ENCODE measurements at places on chromosomes 3 and 15.

DNA sequence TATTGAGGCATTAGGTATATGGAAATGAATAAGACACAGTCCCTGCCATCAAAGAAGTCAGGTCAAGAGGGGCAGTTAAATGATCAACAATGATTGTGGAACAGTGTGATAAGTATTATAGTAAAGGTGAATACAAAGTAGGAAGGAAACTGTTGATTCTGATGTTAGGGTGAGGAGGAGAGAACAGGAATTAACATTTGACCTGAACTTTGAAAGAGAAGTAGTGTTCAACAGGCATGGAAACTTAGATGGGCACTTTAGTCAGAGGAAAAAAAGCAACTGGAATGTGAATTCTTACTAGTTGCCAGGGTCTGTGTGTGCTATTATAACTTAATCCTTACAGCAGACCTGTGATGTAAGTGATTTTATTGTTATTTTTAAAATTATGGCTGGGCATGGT, 17.6 kb downstream of the HACD3 start:
- DNase-seq: no peak

- no peak for DNase-seq
Observed at GRCh38 chr3:163953526-163953925, 1124.8 kb downstream of the SI start.

- DNase-seq: no peak
Observed at GRCh38 chr3:27646896-27647295, 75.2 kb downstream of the EOMES start.

DNA sequence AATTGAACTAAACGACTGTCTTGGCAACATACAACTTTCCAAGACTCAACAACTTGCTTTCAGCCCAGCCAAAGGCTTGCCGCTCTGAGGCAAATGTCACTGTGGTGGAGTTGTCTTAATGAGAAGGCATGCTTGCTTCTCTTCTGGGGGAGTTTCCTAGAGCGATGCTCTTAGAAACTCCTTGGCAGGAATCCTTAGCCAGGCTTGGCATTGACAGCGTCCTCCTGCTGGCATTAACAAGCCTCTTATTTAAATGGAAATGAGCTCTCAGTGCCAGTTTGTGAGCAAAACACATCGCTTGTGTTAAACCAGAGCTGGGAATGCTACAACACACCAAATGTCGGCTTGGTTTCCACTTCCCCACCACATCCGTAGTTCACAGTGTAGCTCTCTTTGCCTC, 265.5 kb upstream of the TPRG1 start:
- no peak for DNase-seq

DNA sequence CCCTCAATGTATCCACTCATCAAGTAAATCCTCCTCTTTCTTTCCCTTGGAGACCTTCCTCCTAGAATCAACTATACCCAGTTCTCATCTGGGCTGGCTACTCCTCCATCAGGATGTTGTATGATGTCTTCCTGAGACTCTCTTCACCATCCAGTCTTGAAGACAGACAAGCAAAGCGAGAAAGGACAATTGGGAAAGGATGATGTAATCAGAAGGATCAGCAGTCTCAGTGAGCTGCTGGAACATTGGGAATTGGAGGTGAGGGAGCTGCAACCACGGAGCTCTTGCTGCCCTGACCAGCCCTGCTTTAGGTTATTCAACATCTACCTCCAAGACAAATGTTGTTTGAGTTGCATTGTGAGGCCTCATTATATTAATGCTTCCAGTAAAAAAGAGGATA, 48.0 kb upstream of the UBP1 start:
- DNase-seq: no peak

GRCh38 chr3:52682016-52682415, 3.7 kb downstream of the PBRM1 start:
- no peak for DNase-seq

- no peak for DNase-seq
Observed at GRCh38 chr15:86935841-86936240, 856.2 kb downstream of the AGBL1 start.

GRCh38 chr3:105649480-105649879, 219.3 kb downstream of the CBLB start:
- no peak for DNase-seq

DNA sequence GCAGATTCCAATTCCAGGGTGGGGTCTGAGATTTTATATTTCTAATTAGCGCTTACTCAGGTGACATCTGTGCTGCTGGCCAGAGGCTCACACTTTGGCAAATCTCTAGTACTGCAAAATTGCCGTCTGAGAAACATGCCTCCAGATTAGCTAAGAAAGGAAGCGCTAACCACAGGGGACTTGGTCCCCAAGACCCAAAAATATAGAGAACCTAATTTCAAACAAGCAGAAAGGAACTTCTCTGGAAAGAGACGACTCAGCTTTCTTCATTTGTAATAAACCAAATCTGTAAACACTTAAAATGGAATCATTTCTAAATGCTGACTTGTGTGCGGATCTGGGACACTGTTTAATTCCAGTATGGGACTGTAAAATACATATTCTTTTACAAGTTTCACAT, 55.7 kb downstream of the B3GNT5 start:
- DNase-seq: no peak

GRCh38 chr15:28948036-28948435, 62.3 kb downstream of the APBA2 start:
- DNase-seq: no peak

- no peak for DNase-seq
Observed at GRCh38 chr3:74469713-74470112, 144.7 kb downstream of the CNTN3 start.

GRCh38 chr3:172107403-172107802, 68.0 kb downstream of the FNDC3B start:
- DNase-seq: peak; percentile 83

GRCh38 chr15:58797505-58797904, 26.4 kb downstream of the MINDY2 start:
- DNase-seq: no peak

GRCh38 chr3:187136936-187137335, 2.4 kb downstream of the RPL39L start:
- no peak for DNase-seq

DNA sequence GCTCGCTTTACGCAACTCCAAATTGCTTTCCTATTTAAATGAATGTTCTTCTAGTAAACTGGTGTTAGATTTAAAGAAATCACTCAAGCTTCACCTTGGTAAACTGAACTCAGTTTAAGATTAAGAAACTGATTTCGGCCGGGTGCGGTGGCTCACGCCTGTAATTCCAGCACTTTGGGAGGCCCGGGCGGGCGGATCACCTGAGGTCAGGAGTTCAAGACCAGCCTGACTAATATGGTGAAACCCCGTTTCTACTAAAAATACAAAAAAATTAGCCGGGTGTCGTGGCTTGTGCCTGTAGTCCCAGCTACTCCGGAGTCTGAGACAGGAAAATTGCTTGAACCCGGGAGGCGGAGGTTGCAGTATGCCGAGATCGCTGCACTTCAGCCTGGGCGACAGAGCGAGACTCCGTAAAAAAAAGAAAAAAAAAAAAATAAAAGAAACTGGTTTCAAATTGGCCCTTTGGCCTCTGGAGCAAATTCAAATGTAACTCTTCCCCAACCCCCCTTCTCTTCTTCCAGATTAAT, 1.7 kb downstream of the SKIL start:
- no peak for DNase-seq

DNA sequence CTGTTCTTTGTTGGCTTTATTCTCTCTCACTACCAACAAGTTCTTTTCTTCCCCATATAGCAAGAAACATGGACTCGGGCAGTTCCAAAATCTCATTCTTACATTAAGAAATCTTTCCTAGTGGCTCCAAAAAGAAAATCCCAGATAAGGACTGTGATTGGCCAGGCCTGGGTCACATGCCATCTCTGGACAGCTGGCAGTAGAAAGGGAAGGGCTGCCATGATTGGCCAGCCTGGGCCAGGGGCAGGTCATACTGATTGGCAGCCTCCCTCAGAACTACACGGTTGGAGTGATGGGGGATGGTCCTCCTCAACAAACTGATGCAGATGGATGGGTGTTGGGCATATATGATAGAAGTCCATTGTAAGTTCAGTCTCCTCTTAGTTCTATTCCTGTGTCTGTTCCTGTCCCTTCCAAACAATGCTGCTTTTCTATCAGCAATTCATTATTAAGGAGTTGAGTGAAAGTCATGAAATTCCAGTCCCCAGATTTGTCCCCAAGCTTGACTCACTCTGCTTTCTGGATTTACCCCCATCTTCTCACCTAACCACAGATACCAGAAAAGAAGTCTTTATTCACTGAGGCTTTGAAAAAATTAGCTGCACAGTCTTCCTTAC, 175.5 kb downstream of the ATG7 start:
- no peak for DNase-seq

DNA sequence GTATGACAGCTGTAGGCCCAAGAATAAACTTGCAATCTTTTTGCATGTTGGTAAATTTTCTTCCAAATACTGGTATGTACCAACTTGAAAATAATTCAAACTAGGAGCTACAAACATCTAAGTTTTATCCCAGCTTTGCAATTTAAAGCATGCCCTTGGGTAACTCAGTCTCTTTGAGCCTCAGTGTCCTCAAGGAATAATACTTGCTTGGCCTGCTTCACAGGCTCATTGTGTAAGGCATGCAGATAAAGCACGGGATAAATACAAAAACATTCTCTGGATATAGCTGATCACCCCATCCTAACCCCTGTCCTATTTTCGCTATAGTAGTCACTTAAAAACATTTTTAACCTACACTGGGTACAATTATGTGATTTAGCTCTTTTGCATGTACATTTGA, 9.6 kb upstream of the TMEM44 start:
- DNase-seq: no peak

DNA sequence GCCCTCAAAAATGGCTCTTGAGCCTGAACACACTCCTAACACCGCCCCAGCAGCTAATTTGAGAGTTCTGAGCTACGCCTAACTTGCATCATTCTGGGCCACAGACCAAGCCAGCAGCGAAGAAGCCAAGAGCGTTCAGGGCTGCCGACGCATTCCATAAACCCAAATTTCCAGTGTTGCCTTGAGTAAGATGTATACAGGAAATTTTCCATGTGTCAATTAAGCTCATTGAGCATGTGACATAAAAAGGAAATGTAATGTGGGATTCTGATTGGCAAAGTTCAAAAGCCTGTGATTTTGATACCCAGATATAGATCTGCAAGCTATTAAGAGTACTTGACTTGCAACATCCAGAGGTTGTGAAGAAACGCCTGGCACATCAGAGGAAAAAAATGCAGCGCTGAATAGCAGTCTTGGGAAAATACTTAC, 148.6 kb upstream of the NR2F2 start:
- no peak for DNase-seq

GRCh38 chr15:46703020-46703861, 1014.1 kb upstream of the SEMA6D start:
- DNase-seq: no peak

GRCh38 chr15:31129769-31130303, 28.3 kb upstream of the TRPM1 start:
- no peak for DNase-seq

GRCh38 chr15:41125931-41126642, 10.0 kb upstream of the INO80 start:
- DNase-seq: no peak

All from GM10248 (cell line).